ENCODE measurements at places on chromosomes 7 and 10. TPM values are rescaled to one million over a fixed set of nuclear protein-coding genes. Genes with fewer than 3 reads are reported as not detected.

CPED1 gene
- total RNA-seq, result 57.1 TPM

DNA sequence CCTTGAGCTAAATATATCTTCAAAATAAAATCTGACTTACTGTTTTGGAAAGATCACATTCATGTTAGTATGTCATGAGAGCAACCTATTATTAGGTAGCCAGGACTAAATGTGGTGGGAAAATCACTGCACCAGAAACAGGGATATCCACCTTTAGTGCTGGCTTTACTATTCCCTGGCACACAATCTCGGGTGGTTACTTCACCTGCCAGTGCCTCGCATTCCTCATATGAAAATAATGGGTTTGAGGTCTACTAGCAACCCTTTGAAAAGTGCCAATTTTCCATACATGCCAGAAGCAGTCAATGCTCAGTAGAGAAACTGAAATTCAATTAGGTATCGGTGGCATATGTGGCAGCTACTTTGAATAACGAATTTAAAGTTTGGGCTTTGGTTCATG lies 36.8 kb downstream of the PTN start:
- no peak for DNase-seq

SFRP4 gene
- not detected for total RNA-seq

DNA sequence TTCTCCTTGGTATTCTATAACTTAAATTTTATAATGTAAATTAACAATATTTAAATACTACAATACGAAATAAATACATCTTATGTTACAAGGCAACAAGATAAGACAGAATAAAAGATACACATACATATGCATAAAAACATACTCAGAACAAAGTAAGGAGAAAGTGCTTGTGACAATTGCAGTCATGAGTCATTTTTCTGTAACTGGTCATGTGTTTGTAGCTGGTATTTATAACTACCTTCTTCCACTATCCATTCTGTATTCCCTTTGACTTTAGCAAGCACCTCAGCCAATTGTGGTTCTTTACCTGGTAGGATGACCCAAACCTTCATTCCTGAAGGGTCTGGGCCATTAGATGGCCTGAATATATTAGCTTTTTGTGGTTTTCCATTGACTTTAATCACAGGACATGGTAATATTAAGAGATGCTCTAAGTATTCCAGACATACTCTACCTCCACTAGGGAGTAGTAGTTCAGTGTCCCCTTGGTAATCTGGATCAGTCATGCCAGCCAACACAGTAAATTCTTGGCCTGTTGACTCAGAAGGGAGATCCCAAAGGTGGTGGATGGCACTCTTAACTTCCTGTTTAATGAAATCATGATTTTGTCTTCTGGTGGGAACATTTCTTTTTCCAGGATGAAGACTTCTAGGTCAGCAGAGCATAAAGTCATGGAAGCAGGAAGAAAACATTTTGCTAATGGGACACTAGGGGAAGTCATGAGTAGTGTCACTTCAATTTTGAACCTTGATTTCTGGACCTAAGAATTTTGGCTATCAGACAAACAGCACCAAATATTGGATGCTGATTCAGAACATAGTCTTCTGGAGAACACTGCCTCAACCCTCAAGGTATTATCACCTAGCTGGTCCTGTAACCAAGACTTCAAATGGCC lies 733.7 kb upstream of the IGFBP3 start:
- no peak for DNase-seq

- no peak for DNase-seq
Observed at GRCh38 chr10:15182540-15183207, 14.2 kb upstream of the NMT2 start.

DNA sequence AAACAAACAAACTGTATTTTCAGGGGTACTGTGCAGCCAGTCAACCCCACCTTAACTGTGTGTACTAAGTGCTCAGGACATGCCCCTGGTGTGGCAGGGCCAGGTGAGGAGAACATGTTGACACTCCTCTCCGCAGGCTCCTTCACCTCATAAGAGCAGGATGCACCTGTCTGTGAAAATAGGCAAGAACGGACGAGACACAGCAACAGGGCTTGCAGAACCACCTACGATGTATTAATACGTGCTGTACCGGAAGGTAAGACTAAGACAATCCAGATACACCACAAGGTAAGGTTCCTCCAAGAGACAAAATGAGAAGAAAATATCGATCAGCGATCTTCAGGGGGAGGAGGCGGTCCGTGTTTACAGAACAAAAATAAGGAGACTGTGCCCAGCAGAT lies 65.8 kb upstream of the CAMK2B start:
- no peak for DNase-seq

TRIM56 gene
- 21.4 TPM for total RNA-seq

Data from stomach (tissue), 19 donors.